ENCODE measurements at places on chromosomes 4 and X.

- no peak for DNase-seq
Measured at GRCh38 chr4:76518241-76518640, 83.2 kb downstream of the SHROOM3 start.

- DNase-seq, result peak; percentile 8
Measured at GRCh38 chr4:139416073-139416673, 37.7 kb upstream of the RAB33B start.

DNA sequence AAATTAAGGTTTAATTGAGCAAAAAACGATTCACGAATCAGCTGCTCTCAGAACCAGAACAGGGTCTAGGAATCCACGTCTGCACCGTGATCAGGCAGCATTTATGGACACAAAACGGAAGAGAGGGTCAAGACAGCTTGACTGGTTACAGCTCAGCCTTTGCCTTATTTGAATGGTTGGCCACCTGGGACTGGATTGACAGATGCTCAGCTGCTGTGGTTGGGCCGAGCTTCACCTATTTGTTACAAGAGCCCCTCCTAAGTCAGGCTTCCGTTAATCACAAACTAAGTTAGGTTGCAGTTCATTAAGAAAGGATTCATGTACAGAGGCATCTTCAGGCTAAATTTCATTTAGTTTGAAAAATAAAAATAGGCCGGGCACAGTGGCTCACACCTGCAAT lies 50.6 kb upstream of the MAN2B2 start:
- DNase-seq, result no peak

DNA sequence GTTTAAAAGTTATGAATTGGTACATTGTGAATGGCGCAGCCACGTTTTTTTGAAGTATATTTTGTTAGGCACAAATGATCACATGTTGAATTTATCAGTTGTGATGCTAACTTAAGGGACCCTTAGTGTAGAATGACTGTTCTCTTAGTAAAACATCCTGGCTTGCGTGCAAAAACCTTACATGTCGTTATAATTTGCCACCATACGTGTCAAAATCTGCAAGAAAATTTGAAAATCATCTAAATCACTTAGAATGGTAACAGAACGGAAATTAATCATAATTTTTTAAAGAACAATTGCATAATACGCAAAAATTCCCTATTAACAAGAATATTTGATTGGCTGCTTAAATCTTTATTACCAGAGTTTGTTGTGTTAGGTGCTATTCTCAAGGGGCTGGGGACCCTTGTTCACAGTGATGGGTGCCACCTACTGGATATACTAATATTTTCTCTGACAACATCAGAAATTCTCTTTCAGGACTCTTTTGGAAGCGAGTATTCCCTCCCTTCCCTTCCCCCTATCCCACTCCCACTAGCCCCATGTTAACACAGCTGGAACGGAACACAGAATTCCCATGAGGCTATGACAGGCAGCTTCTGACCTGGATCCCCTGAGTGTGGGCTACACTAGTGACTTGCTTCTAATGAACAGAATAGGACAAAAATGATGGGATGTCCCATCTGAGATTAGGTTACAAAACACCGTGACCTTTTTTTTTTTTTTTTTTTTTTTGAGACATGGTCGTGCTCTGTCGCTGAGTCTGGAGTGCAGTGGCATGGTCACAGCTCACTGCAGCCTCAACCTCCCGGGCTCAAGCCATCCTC lies 71.8 kb downstream of the SUPT20HL2 start:
- DNase-seq, result no peak

DNA sequence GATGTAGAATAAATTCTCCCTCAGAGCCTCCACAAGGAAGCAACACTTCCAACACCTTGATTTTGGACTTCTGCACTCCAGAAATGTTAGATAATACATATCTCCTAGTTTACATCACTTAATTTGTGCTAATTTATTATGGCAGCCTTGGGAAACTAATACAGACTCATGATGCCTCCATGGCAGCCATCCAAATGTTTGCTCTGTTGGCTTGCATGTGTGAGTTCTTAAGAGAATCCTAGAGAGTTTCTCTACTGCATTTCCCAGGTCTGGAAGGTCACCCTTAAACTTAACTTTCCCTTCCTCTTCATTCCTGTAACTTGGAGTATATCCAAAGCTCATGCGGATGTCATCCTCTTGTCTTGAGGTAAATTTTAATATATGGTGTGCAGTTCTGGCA lies 956.1 kb downstream of the ADGRL3 start:
- no peak for DNase-seq

- DNase-seq, result no peak
Measured at GRCh38 chrX:1601768-1602085, 10.3 kb downstream of the AKAP17A start.

GRCh38 chr4:2928242-2929176 lies 34.7 kb downstream of the NOP14 start:
- no peak for DNase-seq

- no peak for DNase-seq
Measured at GRCh38 chr4:8092282-8092681, 66.3 kb downstream of the ABLIM2 start.

DNA sequence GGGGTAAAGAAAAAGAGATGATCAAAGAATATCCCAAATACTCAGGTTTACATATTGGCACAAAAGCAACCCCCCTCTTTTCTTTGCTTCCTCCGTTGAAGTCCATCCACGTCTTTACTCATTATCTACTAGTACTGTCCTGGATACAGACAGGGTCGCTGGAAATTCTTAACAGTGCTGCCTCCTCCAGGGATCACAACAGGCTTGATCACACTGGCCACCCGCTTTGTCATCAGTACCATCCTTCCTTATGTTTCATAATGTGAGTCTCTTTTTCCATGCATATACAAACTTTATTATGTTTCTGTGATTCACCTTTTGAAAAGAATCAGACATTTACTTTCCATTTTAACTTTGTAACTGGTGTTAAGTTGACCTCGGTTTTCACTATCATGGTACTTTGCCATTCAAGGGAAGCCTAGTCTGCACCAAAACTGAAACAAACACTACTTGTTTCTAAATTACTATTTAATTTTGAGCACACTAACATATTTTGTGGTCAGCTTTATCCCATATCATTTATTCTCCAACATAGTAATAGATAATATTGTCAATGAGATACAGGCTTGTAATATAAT lies 387.5 kb upstream of the PPP1R2C start:
- no peak for DNase-seq

- no peak for DNase-seq
Measured at GRCh38 chr4:103719105-103719829, 518 bp downstream of the TACR3 start.

DNA sequence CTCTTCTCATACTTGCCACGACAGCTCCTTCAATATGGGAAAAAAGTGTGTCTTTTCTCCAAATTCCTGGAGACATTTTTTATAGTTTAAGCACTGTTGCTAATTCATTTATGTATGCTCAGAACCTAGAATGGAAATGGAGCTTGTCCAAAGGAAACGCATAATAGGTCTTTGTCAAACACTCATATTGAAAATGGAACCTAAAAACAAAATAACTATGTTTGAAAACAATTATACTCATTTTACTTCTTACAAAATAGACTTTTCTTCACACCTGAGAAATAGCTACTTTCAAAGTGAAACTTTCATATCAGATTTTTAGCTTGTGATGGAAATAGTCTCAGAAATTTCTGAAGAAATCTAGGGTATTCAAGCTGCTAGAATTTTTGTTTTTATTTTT lies 529.7 kb upstream of the BOD1L1 start:
- no peak for DNase-seq

- no peak for DNase-seq
Measured at GRCh38 chr4:55446578-55446922, 50.8 kb downstream of the TMEM165 start.

DNA sequence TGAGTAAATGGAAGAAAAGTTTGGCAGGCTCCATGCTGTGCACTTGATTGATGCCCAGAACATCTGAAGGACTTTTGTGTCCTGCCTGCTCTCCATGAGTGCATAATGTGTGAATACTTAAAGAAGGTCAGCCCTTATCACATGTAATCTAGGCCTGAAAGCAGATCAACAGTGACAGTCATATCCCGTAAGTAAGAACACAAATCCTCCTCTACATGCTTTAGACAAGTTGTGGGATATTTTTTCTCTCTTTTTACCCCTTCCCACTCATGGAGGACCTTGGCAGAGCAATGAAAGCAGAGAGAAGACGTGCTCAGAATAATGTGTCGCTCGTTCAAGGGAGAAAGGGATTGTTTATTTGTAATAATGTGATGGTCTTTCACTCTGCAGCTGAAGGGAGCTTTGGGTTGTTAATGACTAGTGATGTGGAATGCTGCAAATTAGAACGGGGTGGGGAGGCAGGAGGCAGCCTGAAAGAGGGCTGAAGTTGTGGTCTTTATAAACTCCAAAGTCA lies 286.6 kb downstream of the BMPR1B start:
- DNase-seq, result no peak

- no peak for DNase-seq
Measured at GRCh38 chrX:132508834-132509233, 20.0 kb upstream of the MBNL3 start.

DNA sequence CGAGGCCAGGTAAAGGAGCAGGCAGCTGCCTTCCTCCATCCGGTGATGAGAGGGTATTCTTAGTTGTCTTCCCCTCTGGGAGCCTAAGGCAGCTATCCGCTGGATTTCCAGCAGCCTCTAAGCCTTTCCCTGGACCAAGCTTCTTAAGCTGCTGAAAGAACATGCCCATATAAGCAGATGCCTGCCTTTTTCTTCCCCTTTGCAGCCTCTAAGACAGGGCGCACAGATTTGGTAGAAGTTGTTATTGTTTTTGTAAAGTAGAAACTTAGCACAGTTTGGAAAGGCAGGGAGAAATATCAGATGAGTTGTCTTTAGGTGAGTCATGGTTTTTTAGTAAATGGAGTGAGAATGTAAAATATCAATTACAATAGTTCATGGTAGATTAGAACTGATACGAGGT lies 210.8 kb downstream of the ARHGAP10 start:
- no peak for DNase-seq

DNA sequence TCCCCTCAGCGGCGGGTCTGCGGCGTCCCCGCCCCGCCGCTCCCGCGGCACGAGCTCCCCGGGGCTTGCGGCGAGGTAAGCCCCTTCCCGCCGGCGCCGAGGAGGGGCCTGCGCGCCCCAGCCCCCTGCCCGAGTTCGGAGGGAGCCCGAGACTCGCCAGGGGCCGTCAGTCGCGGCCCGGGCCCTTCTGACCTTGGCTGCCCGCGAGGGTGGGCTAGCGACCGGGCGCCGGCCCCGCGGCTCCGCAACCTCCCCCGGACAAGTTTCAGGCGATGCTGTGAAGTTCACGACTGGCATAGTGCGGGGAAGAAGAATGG lies 554 bp downstream of the CDKL5 start:
- DNase-seq, result no peak

GRCh38 chr4:99234331-99235010 lies 15.4 kb upstream of the ADH6 start:
- DNase-seq, result no peak

DNA sequence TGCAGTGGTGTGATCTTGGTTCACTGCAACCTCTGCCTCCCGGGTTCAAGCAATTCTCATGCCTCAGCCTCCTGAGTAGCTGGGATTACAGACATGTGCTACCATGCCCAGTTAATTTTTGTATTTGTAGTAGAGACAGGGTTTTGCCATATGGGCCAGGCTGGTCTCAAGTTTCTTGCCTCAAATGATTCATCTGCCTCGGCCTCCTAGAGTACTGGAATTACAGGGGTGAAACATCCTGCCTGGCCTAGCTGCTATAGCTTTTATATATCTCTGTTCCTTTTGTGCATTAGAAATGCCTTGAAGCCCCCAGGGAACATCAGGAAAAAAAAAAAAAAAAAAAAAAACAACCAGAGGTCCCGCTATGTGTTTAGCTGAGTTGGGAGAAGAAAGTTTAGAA lies 34.8 kb downstream of the UBE2K start:
- DNase-seq, result no peak

GRCh38 chr4:59698041-59698440 lies 1502.1 kb upstream of the ADGRL3 start:
- no peak for DNase-seq

- no peak for DNase-seq
Measured at GRCh38 chr4:73844345-73844744, 7.9 kb downstream of the CXCL6 start.

DNA sequence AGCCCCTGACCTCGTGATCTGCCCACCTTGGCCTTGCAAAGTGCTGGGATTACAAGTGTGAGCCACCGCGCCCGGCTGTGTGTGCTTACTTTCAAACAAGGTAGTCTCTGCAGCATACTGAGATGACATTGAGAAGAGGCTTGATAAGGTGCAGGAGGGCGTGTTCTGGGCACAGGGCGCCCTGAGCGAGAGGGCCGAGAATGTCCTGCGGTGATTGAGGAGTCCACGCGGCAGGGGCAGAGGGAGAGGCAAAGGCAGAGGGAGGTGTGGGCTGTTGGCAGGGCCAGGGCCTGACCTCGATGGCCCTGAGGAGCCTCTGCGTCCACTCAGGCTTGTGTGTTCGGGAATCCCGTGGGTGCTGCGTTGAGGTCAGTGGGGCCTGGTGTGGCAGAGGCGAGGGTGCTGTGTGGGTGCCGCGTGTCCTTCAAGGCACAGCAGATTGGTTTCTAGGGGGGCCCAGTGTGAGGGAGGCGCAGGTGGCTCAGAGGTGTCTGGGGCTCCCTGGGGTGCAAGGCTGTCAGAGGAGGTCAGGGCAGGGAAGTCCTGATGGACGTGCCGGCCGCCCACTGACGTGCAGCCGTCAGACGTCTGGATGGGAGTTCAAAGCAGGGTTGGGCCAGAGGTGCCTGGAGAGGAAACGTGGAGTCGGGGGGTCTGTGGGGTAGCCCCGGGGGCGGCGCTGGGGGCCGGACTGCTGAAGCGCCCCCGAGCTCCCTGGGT lies 12.1 kb downstream of the PCGF3 start:
- no peak for DNase-seq

DNA sequence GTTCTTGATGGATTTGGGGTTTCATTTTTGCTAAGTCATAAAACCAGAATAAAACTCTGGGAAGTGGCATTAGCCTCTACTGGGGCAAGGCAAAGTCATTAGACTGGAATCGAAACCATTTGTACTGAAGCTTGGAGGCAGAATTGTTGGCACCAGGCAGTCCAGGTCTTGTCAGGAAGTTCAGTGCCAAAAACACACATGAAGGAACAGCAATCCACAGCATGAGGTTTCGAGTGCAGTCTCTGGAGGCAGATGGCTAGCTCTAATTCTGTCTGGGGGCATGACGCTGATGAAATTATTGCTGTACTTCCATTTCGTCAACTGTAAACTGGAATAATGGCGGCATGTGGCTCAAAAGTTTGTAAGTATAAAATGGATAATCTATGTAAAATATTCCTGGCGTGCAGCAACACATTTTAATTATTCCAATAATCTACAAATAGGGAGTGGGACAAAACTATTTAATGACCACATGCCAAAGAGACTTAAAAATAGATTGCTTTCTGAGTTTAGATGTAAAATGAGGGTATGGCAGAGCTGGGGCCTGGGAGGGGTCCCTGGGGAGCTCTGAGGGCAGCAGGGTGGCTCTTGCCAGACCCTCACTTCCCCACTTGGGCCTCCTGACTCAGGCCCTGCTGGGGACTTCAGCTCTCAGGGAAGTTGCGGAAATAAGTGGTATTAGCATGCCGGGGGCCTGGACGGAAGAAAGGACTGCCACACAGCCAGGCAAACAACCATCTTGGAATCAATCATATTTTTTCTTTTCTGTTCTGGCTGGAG lies 18.8 kb upstream of the CENPU start:
- DNase-seq, result no peak

- no peak for DNase-seq
Measured at GRCh38 chr4:168531305-168531704, 34.5 kb downstream of the PALLD start.

- DNase-seq, result no peak
Measured at GRCh38 chrX:83819304-83819703, 41.6 kb upstream of the CYLC1 start.

GRCh38 chr4:16415751-16416150 lies 189.5 kb upstream of the TAPT1 start:
- DNase-seq, result no peak

GRCh38 chr4:2461246-2461960 lies 7.5 kb upstream of the RNF4 start:
- DNase-seq, result no peak

- no peak for DNase-seq
Measured at GRCh38 chr4:25440478-25441030, 63.5 kb downstream of the ANAPC4 start.

Data from forelimb muscle (tissue), 1 donor.